Breast epithelium (tissue), 4 donors: ENCODE measurements at places on chromosomes 13 and 19. TPM values are rescaled to one million over a fixed set of nuclear protein-coding genes. Genes with fewer than 3 reads are reported as not detected.

- H3K27ac ChIP-seq: no peak overlapping the region
- H3K4me1 ChIP-seq: no peaks in the 10 kb centered on the region
- no peak for DNase-seq
- H3K36me3 ChIP-seq: no peaks in the 10 kb centered on the region
- no peaks in the 10 kb centered on the region for H3K27me3 ChIP-seq
Measured at GRCh38 chr19:47172666-47173455, 42.2 kb downstream of the SAE1 start.

DNA sequence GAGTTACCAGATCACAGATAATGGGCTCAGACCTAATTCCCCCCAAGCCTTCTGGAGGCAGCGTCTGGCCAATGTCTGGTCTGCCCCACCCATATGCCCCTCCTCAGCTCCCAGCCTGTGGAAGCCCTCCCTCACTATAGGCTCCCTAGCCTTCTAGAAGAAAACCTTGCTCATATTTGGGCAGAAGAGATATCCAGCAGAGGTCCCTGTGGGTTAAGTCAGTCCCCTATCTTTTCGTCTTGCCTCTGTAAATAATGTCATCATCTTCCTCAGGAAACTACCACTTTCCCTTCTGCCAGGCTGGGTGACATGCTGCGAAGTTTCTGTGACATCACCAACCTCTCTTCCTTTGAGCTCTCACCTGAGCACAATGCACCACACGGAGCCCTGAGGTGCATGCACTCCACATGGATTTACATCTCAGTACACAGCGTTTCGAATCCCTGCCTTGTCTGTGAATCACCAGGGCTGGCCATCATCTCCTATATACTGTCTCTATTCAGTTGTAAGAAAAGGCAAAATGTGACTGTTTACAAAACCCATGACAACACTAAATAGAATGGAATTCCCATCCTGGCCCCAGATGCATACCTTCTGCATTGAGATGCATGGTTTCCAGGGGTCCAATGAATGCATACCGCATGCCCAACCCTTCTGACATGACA, 112.8 kb downstream of the CRYL1 start:
- no peak overlapping the region for H3K4me3 ChIP-seq
- no peaks in the 10 kb centered on the region for H3K27me3 ChIP-seq
- H3K27ac ChIP-seq: no peak overlapping the region
- H3K4me1 ChIP-seq: no peaks in the 10 kb centered on the region
- no peaks in the 10 kb centered on the region for H3K36me3 ChIP-seq
- DNase-seq: no peak

- no peaks in the 10 kb centered on the region for H3K27me3 ChIP-seq
- H3K4me3 ChIP-seq: no peak overlapping the region
- H3K27ac ChIP-seq: no peak overlapping the region
Measured at GRCh38 chr13:47133011-47133445, 236.2 kb upstream of the HTR2A start.

Gene FXYD7
- total RNA-seq: not detected
